ENCODE measurements at places on chromosomes 1 and 21. TPM values are rescaled to one million over a fixed set of nuclear protein-coding genes. Genes with fewer than 3 reads are reported as not detected.

The FCRL2 gene
- total RNA-seq, result not detected

The RIPPLY3 gene
- not detected for total RNA-seq

DNA sequence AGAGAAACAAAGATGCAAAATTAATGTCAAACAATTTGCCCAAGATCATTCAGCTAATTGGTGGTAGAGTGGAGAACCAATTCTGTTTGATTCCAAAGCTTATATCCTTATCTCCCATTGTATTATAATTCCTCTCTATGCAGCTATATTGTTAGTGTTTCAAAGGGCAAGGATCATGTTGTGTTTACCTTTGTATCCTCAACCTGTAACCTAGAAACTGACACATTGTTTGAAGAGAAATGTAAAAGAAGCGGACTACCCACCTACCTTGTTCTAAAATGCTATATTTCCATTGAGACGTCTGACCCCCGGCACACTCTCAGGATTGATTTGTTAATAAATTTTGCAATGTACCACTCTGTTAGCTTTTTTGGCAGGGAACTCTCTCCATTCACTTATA is 9.3 kb downstream of the RAVER2 start:
- DNase-seq, result no peak

DNA sequence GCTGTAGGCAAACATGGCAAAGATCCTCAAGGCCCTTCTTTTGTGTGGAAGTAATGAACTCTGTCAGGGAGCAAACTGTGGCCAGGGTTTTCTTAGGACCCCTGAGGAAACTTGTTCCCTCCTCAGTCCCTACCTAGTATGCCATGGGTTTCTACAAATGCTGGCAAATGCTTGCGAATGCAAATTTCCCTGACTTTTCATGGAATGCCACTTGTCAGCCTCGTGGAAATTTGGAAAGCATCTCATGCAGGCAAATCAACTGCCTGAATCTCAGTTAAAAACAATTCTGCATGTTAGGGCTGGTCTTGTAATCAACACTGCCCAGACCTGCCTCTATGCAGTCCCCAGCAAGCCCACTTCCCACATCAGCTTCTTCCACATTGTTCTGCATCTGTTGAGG is 334.9 kb upstream of the AJAP1 start:
- no peak for DNase-seq

The FAM72A gene
- 0.35 TPM for total RNA-seq

- no peak for DNase-seq
These were observed 36.8 kb upstream of the PKN2 start for GRCh38 chr1:88647249-88647645.

DNA sequence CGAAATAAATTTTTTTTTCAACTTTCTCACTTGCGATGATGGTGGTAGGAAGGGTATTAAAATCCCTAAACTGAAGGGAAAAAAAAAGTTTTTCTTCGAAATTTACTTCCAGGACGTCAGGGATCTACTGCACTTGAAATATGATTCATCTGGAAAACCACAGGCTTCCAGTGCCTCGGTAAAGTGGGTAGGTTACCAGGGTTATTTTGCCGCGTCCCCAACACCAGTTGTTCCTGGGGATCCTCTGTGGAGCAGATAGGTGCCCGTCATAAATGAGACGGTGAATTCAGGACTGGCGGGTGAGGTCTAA is 773 bp downstream of the RABIF start:
- no peak for DNase-seq

- DNase-seq, result no peak
These were observed 3.0 kb downstream of the BEST4 start for GRCh38 chr1:44785029-44785380.

- DNase-seq, result no peak
These were observed 3.4 kb downstream of the HMGN1 start for GRCh38 chr21:39345440-39345839.

The SH3D21 gene
- 3.3 TPM for total RNA-seq

DNA sequence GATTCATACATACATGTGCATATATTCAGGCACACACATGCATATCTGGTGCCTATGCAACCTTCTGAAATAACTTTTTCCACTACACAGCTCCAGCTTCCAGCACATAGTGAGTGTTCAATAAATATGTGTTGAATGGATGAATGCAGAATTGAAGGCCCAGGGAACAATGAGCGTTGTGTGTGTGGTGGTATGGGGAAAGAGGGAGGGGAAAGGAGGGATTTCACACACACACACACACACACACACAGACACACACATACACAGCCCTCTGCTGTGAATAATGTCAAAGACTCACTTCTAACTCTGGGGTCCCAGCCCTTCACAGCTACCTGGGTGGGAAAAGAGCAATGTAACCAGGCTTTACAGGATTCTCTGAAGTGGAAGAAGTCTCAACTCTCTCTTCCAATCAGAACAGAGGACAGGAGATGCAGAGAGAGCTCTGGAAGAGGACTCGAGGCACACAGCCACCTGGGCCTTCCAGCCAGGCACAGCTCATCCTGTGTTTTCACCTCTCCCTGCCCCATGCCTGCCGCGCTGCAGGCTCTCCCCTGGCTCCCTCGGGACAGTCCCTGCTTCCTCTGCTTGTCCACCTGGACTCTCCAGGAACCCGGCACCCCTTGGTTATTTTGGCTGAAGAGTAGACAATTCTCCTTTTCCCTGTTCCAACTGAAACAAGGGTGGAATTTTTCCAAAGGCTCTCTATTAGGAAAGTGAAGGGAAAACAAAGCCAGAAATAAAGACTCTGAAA is 5.4 kb upstream of the IGSF8 start:
- no peak for DNase-seq

DNA sequence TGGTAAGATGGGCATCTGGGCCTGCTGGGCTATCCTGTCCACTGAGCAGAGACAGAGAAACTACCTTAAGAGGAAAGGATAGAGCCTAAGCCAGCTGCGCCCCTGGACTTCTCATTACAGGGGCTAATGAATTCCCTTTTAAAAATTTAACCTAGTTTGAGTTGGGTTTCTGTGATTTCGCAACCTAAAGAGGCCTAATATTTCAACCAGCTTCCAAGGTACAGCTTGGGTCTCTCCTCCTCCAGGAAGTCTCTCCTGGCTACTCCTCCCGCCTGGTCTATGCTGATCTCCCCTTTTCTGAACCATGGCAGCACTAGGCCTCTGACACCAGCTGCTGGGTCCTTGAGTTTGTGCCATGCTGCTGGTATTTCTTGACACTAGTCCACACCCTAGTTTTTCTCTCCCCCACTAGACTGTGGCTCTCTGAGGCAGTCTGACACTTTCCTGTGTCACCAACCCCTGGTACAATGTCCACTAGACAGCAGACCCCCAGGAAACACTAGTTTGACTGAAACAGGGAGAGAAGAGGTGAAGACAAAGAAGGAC is 29.0 kb upstream of the TCEA3 start:
- no peak for DNase-seq

The CYP4Z1 gene
- total RNA-seq, result not detected

The OPRD1 gene
- total RNA-seq, result not detected

The WDR64 gene
- not detected for total RNA-seq

DNA sequence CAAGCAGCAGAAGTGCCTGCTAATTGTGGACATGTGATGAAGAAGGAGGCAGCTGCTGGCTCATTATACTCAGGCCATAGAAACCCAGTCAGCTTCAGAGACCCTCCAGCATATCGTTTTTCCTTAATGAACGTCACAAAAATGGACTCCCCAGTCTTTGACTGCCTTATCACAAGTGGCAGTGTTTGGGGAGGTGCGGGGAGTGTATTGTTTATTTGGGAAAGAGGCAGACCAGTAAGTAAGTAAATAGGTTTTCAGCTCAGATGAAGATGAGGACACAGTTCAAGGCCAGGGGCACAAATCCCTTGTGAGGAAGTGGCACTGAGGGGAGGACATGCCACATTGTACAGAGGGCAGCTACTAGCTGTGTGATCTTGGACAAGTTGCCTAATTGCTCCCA is 43.5 kb upstream of the NRDC start:
- no peak for DNase-seq

DNA sequence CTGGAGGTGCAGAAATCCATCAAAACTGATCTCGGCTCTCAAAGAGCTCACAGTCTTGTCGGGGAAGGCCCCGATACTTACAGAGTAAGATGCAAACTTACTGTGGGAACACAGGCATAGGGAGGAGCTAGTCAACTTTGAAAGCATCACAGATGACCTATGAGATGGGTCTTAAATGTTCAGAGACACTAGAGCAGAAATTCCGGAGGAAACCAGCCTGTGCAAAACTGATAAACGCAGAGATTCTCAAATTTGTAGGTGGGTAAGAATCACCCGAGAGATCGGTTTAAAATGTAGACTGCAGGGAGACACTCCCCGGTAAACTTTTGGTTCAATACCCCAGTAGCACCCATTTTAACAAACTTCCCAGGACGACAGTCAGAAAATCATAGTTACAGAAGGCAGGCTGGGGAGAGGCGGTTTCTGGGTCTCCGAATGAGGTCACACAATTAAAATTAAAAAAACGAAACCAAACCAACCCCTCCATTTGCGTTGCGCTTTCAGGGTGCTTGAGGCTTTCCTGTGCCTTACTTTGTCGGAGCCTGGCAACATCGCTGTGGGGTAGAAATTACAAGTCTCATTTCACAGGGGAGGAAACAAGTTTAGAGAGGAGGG is 755 bp upstream of the THRAP3 start:
- DNase-seq, result no peak

- DNase-seq, result no peak
These were observed 50.0 kb downstream of the TBCE start for GRCh38 chr1:235417086-235417697.

DNA sequence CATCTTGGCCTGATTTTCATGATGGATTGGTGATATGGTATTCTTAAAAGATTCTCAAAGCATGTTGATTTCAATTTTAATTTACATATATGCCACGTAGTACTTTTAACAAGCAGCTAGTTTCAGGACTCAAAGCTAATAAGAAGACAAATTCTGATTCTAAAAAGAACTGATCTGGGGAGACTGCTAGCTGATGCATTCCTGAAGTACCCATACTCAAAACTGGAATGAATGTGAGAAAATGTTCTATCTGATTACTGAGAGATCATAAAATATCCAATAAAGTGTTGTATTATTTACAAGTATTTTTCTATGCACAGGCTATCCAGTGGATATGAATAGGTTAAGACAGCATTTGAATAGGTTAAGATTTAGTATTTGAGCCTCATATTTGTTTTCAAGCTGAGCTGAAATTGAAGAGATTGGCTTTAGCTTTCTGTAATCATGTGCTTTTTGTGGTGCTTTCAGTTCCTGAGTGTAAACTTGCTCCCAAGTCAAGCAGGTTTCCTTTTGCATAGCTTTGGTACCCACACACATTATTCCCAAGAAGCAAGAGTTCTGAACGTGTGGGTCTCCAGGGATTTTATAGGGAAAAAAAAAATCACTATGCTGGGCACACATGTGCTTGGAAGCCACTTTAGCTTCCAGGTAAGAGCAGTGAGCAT is 114.1 kb downstream of the VPS13D start:
- no peak for DNase-seq

- no peak for DNase-seq
These were observed 75.7 kb upstream of the RAVER2 start for GRCh38 chr1:64669098-64669675.

The HRNR gene
- not detected for total RNA-seq

DNA sequence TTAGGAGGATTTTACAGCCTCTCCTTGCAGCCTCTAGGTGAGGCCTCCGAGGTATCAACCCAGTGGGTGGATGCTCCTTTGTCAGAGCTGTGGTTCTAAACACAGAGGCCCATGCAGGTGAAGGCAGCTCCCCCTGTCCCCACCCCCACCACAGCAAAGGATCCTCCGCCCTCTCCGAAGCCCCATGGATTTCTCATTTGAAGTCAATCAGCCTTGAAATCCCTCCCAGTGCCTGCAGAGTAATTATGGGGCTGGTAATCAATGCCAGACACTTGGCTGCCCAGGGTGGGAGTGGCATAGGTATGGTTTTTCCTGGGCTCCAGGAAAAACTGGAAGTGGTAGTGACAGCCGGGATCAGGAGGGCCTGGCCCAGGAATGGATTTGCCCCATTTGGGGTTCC is 119.5 kb upstream of the CSF3R start:
- no peak for DNase-seq

- DNase-seq, result no peak
These were observed 358.2 kb downstream of the RPS6KC1 start for GRCh38 chr1:213409208-213409631.

GRCh38 chr1:179077396-179077795 is 4.5 kb upstream of the TOR3A start:
- DNase-seq, result no peak

- no peak for DNase-seq
These were observed 219.6 kb downstream of the PDE4B start for GRCh38 chr1:66012106-66012784.

The YBX1 gene
- 717 TPM for total RNA-seq

DNA sequence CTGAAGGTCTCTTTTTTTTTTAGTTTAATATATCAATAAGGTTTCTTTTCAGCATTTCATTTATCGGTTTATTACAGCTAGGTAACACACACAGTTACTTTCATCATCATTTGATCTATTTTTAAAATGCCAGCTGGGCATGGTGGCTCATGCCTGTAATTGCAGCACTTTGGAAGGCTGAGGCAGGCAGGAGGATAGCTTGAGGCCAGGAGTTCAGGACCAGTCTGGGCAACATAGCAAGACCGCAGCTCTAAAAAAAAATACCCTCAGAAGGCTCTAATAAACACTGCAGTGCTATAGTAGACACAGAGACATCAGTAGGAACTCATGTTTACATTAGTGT is 48.5 kb upstream of the VAMP3 start:
- DNase-seq, result no peak

The CSMD2 gene
- total RNA-seq, result 0.70 TPM

The ITGB2 gene
- 11.5 TPM for total RNA-seq

The MX1 gene
- total RNA-seq, result 11.0 TPM

DNA sequence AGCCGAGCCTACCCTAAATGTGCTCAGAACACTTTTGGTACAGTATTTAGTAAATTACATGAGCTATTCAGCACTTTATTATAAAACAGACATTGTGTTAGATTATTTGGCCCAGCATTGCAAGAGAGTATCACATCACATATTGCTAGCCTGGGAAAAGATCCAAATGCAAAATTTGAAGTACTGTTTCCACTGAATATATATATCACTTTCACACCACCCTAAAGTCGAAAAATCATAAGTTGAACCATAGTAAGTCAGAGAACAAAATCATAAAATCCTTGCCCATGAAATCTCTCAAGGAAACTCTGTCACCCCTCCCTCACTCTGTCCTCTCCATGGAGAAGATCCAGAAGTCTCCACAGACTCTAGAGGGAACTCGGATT is 33.1 kb downstream of the RGS8 start:
- DNase-seq, result no peak

The CACNA1E gene
- total RNA-seq, result 0.24 TPM

The GUCA2A gene
- not detected for total RNA-seq

DNA sequence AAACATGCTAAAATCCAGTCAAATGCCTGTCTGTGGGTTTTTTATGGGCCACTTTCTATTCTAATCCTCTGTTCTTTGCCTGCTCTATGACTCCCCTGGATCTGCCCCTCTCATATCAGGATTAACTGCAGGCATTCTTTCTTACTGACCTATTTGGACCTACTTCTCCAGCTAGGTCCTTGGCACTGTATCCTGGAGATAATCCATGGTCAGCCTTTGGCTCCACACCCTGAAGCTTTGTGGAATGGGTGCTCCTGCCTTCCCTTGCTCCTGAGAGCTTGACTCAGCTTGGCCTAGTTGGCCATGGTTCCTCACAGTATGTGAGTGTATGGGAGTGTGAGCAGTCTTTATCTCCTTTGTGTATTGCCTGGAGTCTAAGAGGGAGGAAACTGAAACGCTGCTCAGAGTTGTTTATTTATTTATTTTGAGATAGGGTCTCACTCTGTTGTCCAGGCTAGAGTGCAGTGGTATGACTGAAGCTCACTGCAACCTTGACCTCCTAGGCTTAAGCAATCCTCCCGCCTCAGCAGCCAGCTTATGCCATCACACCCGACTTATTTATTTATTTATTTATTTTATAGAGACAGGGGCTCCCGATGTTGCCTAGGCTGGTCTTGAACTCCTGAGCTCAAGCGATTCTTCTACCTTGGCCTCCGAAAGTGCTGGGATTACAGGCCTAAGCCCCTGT is 28.7 kb upstream of the CDC14A start:
- no peak for DNase-seq

Data from cardiac septum (tissue), 1 donor.